Cortex of kidney (tissue), 1 donor: ENCODE measurements at places on chromosomes 7 and 10.

DNA sequence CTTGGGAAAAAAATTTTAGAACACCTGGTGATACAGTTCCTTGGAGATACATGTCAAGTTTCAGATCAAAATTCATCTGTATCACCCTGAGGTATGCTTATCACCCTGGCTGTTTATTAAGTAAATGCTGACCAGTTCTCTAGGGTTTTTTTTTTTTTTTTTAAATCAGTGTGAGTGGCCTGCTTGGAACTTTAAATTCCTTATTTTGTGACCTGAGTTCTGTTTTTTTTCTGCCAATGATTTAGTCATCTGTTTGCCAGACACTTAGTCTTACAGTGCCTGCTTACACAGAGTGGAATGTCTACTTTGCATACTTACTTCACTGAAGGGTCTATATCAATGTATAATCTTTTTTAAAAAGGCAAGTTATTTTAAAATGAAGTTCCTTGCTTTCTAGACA is 1.8 kb downstream of the TSPAN13 start:
- no peak for DNase-seq

GRCh38 chr7:23242321-23242720 is 4.3 kb upstream of the GPNMB start:
- DNase-seq = no peak

- DNase-seq = no peak
Observed at GRCh38 chr10:121355161-121355560, 243.1 kb downstream of the FGFR2 start.

DNA sequence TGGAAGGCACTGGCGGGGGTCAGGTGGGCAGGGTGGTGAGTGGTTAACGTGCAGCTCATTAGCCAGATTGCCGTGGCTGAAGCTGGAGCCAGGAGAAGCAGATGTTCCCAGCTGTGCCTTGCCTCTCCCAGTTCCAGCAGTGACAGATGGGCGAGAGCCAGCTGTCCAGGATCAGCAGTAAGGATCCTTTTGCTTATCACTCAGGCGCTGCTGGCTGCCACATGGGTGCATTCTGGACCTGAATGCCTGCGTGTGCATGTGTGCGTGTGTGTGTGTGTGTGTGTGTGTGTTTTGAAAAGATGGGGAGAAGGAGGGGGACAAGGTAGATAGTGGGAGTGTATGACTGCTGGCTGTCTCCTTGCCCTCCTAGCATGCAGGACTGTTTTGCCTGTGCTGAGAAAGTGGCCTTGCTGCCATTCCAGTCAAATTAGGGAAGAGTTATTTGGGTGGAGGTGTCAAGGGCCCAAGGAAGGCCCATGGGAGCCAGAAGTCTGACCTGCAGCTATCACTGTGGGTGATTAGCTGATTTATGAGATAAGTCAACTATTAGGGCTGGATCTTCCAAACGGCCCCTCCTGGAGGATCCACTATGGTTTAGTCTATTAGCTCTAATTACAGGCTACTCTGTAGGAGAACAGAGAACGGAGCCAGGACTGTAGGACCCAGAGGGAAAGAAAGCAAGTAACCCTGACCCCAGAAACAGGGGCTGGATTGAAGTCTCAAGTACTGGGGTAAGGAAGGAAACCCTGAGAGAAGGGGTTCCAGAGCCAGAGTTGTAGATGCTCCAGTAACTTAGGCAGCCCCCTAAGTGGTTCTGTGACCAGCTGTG is 3.3 kb downstream of the EPHA1 start:
- no peak for DNase-seq

DNA sequence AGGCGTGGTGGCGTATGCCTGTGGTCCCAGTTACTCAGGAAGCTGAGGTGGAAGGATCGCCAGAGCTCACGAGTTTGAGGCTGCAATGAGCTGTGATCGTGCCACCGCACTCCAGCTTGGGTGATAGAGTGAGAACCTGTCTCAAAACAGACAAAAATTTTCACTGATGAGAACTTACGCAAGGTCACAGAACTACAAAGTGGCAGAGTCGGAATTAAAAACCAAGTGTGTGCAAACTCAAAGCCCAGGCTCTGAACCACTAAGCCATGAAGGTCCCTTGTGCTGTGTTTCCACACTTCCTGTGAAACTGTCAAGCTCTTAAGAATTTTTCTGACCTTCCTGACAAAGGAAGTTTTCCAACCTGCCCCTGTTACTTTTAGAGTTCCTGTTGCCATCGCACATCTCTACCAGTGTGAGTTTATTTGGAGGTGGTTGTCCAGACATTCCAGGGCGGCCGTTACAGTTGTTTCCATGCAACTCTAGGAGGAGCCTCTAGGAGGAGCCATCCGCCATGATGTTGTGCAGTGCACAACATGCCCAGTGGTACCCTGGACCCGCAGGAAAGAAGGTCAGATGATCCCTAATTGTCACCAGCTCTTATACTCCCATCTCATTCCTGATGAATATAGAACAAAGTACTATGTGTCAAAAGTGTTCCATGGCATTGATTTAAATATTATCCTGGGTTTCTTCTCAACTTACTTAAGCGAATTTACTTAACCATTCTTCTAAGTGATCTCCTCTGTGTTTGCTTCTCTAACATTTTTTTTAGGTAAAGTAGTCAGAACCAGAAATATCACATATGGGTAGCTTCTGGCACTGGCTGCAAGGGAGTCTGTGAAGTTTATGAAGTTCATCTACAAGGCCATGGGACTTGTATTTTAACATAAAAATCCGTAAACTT is 49.0 kb upstream of the LYZL1 start:
- no peak for DNase-seq

- DNase-seq = no peak
Observed at GRCh38 chr10:16787361-16787791, 29.8 kb downstream of the RSU1 start.

DNA sequence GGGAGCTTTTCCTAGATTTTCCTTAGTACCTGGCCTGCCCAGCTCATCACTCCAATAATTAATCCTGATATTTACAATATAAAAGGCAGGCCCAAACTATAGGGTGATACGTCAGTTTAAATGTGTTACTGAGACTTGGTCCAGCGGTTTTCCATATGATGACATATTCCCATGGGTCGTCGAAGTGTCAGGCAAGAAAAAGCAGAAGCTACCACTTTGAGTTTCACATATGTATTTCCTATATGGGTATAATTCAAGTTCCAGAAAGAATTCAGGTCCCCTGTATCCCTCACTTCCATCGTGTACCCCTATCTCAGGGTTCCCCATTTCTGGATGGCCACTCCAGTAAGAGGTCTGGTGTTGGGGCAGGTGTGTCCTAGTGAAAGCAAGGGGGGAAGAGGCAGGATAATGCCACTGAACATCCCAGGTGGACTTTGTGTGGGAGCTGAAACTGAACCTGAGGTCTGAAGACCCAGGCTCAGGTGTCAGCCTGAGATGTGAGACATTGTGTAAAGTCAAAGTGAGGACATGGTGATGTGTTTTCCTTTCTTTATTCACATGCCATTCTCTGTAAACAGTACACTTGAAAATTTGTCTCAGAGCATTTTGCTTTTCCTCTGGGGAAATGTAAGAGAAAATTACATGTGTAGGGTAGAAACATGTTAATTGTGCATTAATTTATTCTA is 167.8 kb downstream of the PLXDC2 start:
- DNase-seq = no peak

GRCh38 chr10:92432596-92432995 is 141.3 kb downstream of the IDE start:
- no peak for DNase-seq

DNA sequence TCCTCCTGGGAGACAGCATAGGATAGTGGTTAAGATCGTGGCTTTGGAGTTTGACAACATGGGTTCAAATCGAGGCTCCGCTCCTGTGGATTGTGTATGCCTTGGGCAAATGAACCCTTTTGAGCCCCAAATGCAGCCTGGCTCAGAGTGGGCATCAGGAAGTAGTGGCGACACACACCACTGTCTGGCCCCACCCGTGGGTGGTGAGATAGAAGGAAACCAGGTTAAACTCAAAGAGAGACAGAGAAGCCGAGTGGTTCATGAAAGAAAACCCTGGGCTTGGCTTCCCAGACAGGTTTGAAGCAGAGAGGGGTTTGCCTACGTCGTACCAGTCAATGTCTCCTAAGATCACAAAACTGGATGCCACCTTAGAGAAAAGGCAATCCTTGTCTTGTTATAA is 57.7 kb downstream of the PRTFDC1 start:
- DNase-seq = no peak

- DNase-seq = no peak
Observed at GRCh38 chr10:26380815-26381214, 57.3 kb upstream of the APBB1IP start.

DNA sequence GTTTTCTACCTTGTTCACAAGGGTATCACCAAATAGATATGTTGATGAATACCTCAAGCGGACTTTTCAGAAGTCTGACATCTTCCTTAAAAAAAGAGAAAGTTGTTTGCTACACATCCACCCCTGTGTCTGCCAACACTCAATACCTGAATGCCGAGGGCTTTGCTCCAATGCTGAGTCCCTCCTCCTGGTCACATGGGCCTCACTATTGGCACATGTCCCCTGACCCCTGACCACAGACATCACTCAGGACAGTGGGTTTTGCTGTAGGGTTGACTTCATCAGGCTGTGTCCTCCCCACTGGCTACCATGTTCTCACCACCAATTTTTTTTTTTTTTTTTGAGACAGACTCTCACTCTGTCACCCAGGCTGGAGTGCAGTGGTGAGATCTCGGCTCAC is 76.4 kb downstream of the OSBPL3 start:
- DNase-seq = no peak

DNA sequence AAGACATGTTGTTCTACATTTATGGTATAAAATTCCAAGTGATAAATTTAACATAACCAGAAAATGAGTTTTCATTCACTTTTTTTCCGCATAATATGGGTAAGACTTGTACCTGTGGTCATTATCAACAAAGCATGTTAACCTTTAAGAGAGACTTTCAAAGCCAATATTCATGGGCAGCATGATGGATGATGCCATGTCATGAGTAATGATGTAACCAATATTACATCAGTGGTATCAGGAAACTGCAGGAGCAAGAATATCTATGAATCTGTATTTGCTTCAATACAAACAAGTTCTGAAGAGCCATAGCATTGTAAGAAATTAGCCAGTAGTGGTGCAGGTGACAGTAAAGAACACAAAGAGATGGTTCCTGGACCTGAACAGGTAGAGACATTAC is 126.9 kb downstream of the C1GALT1 start:
- no peak for DNase-seq

DNA sequence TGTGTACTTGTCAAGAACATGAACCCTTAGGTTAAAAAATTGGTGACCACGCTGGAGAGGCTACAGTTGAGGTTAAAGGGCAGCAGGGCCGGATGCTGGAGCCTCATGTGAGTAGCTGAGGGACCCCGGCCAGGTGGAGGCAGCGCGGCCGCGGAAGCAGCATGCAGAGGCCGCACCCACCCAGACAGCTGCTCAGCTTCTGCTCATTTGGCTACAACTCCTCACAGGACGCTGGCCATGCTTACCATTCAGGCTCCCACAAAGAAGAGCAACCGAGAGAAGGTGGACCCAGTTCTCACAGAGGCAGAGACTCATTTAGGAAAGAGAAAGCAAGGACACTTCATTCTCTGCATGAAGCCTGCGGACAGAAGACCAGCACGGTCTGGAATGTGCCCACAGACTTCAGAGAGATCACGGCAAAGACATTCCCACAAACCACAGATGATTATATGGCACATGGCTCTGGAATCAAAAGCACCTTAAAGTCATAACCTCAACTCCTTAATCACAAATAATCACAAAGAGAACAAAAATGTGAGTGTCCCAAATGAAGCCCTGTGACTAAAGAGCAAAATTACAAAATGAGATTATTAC is 94.4 kb downstream of the VOPP1 start:
- DNase-seq = no peak

DNA sequence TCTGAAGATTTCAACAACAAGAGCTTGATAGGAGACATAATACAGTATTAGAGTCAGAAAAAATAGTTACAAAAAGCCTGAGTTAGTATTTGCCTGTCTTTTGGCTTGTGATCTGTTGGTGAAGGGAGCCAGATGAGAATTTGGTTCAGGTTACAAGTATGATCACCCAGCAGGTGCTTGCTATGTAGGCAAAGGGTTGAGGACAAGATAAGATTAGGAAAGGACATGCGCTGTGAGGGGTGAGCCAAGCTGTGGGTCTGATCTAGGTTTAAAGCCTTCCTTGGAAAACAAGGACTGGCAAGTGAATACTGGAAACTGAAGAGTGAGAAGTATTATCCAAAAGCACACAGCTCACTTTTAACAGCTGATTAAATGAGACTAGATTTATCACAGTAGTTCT is 28.7 kb upstream of the CD36 start:
- no peak for DNase-seq

DNA sequence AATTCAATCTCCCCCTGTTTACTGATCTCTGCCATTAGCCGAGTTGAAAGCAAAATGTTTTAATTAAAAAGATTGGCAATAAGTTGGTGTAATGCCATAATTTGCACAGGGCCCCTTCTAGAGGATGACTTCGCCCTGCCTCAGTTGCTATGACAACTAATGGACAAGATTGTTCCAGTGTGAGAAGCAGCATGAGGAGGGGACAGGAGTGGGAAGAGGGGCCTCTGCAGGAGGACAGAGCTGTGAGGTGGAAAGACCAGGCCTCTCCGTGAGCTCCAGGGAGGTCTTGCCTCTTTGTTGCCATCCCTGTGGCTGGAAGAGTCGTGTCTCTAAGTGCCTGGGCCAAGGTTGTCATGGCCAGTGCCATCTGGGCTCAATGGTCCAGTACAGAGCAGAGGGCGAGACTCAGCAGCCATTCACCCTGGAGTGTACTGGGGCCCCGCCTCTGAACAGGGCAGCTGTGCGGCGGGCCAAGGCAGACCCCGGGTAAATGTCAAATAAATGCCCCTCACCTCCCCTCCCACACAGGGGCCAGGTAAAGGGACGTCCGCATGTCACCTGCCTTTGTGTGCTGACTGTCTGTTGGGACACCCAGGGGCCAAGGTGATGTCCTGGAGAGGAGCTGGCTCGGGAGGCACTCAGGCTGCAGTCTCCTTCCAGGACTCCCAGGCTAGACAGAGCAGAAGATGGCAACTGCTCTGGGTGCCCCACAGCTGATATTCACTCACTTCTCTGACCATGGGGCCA is 97.0 kb upstream of the RET start:
- no peak for DNase-seq

DNA sequence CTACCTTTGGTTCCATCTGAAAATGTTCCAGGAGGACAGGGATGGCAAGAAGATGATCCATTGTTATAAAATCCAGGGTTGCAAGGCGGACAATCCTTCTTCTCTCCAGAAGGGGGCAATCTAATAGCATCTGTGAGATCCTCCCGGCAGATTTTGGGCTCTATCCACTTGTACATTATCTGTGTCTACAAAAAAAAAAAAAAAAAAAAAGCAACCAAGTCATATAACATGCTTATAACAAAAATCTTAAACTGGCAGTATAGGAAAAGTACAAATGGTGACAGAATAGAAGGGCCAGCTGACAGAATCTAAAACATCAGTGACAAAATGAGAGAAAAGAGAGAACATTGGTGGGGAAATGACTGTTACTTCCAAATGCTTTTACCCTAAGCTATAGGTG is 132.7 kb downstream of the ELAPOR2 start:
- DNase-seq = no peak

DNA sequence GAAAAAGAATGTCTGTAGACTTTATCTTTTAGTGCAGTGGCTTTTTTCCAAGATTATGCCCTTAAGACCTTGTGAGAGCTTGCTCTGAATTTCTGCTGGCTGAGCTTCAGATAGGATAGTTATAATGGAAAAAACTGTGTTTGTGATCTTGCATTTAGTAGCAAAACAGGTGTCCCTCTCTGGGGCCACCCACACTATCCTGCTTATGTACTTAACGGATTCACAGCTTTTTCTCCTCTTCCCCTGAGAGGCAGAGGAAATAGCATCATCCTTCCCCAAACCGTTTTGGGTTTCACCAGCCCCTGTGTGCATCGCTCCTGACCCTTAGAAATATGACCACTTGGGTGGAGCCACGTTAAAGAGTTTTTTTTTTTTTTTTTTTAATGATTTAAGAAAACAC is 101.2 kb downstream of the RAB18 start:
- DNase-seq = no peak
